ENCODE measurements at places on chromosomes 11 and 22.

GRCh38 chr11:112795142-112795815 is 165.9 kb upstream of the NCAM1 start:
- DNase-seq: peak; percentile 26

GRCh38 chr11:84497981-84498411 is 1129.1 kb downstream of the DLG2 start:
- DNase-seq: no peak

- DNase-seq: no peak
These were observed 26.2 kb upstream of the PARVG start for GRCh38 chr22:44154436-44154942.

GRCh38 chr11:1746956-1747752 is 3.2 kb downstream of the IFITM10 start:
- no peak for DNase-seq

DNA sequence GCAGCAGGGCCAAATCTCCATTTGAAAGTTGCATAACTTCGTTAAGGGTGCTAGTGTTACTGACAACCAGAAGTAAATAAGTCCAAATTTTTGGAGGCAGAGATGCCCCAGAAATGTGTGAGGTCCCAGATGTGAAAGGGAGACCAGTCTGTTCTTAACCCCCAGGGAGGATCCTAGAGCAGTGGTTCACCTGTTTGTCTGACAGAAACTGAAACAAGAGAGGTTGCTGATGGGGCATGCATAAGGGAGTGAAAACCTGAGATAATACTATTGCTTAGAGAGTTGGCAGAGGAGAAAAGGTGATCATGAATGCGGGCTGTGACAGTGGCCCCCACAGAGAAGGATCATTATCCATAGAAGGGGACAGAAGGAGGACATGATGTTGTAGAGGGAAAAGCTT is 3.8 kb downstream of the CBLIF start:
- no peak for DNase-seq

- no peak for DNase-seq
These were observed 46.8 kb downstream of the PAMR1 start for GRCh38 chr11:35478471-35479091.

DNA sequence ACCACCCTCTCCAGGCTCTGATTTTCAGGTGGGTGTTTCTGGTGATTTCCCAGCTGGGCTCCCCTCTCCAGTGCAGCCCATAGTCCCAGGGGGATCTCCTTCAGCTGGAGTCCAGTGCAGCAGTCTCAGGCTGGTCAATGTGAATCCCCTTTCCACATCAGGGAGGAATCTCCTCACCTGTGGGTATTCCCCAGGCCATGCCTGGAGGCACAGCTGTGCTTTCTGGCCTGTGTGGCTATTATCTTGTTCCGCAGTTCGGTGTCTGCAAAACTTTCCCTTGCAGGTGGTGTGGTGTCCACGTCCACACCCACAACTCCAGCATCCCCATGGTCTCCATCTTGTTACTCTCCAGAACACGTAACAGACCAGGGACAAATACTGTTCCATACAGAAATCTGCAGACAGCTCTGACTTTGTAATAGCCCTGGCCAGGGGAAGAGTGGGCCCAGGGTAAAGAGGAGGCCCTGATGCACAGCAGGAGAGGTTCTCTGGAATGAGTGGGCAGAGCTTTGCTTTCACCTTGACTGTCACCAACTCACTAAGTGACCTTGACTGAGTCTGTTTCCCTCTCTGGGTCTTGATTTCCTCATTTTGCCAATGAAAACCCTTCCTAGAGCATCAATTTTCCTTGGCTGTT is 183.2 kb downstream of the CSNK2A3 start:
- DNase-seq: no peak
